ENCODE measurements at places on chromosomes 3 and 15. TPM values are rescaled to one million over a fixed set of nuclear protein-coding genes. Genes with fewer than 3 reads are reported as not detected.
A peak's percentile ranks its signal among the peaks of the same experiment; 100 is the strongest.

GRCh38 chr15:98866511-98866910 is 141.1 kb downstream of the PGPEP1L start:
- DNase-seq: peak; percentile 60

- no peak for DNase-seq
Observed at GRCh38 chr15:96342406-96343112, 12.1 kb downstream of the NR2F2 start.

DNA sequence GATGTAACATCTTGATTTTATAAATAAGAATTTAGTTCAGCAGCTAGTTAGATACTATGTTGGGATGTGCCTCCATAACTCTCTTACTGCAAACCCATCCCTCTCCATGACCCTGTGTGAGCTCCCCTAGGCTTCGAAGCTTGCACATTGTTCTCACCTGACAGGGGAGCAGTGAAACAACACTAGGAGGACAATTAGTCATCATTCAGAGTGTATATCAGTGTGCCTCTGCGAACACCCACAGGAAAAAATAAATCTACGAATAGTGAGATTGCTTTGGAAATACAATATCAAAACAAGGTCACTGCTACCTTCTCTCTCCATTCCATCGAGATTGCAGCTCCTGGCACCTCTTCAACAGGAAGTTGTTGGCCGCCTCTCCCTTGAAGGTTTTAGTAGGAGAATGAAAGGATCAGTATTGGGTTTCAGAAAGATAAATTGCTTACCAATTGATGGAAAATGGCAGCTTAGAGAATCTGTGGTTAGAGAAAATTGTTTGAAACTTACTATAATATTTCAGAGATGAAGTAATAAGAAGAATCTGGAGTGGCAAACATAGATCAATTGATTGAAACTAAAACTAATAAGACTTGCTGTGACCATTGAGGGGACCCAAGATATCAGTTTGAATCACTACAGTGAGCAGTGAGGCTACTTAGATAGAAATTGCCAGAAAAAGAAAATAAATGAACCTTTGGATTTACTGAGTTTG is 103.2 kb downstream of the CHL1 start:
- no peak for DNase-seq

- no peak for DNase-seq
Observed at GRCh38 chr15:57330619-57331340, 45.5 kb upstream of the CGNL1 start.

- no peak for DNase-seq
Observed at GRCh38 chr3:195356151-195357086, 85.5 kb upstream of the XXYLT1 start.

DNA sequence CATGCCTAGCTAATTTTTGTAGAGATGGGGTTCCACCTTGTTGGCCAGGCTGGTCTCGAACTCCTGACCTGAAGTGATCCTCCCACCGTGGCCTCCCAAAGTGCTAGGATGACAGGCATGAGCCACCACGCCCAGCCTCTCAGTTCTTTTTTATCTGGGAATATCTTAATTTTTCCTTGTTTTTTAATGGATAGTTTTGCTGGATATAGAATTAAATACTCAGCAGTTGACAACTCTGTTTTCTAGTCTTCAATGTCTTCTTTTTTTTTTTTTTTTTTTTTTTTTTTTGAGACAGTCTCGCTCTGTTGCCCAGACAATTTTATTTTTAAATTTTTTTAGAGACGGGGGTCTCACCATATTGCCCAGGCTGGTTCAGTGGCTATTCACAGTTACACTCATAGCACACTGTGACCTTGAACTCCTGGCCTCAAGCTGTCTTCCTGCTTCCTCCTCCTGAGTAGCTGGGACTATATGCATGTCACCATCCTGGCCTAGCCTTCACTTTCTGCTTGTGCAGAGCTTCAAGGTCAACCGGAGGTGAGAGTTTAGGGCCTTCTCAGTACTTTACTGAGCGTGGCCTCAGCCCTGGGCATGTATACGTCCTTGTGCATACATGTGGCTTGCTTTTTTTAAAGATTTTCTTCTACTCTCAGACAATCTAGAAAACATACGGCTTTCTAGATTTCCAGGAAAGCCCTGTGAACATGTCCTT is 120.5 kb downstream of the ZNF609 start:
- DNase-seq: no peak

DNA sequence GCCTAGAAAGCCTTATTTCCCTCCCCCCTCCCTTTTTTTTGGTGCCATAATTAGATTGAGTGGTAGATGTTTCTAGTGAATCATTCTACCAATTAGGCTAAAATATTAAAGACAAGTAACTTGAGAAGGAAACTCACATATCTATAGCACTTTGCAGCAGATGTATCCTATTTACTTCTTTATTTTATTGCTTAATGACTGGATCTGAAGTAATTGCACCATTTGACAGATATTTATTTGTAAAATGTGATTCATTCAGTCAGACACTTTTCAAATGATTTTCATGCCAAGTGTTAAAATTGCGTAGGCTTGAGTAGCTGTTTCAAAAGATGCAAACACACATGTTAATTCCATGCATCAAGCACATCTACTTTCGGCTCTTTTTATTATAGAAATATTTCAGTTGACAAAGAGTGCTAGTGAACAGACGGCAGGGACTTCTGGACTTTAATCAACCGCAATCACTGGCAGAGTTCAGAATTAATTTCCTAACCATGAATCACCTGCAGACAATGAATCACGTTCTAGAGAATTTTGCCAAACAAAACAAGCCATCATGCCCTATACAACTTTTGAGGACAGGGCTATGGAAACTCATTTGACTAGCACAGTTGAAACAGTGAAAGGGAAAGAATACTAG is 636.8 kb downstream of the MECOM start:
- DNase-seq: peak; percentile 96

DNA sequence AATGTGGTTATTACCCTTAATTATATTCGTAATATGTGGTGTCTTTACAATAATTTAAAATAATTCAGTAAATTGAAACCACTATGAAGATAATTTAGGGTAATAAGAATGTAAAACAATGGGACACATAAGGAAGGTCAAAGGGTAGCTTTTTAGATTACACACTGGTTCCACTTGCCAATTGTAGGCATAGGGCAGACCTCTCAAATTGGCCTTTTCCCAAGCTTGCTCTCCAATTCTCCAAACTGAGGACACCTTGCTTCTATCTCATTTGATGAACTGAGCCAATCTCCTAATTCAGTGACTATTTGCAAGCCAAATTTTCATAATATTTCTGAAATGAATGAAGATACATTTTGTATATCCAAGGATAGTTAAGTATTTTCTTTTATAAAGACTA is 151.4 kb downstream of the ARPP21 start:
- no peak for DNase-seq

DNA sequence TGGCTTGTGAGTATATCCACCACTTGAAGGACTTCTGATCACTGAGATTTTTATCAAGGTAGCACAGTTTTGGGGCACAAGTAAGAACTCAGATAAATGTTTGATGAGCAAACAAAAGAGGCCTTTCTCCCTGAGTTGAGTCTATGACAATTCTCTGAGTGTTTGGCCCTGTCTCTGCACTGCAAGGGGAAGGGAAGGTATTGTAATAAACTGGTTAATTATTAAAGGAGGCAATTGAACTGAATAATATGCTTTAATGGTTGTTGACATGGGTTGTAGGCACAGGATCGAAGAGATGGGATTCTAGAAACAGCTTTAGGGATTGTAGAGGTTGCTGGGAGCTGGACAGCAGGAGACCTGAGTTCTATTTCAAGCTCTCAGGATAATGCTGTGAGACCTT is 95.0 kb upstream of the MRPL3 start:
- DNase-seq: no peak

GRCh38 chr15:88241461-88241860 is 15.1 kb downstream of the NTRK3 start:
- no peak for DNase-seq

GRCh38 chr3:99843590-99844258 is 26.1 kb downstream of the CMSS1 start:
- no peak for DNase-seq

- no peak for DNase-seq
Observed at GRCh38 chr15:73324496-73325170, 44.1 kb downstream of the HCN4 start.

GRCh38 chr3:13470894-13471574 is 9.1 kb upstream of the HDAC11 start:
- DNase-seq: no peak

DNA sequence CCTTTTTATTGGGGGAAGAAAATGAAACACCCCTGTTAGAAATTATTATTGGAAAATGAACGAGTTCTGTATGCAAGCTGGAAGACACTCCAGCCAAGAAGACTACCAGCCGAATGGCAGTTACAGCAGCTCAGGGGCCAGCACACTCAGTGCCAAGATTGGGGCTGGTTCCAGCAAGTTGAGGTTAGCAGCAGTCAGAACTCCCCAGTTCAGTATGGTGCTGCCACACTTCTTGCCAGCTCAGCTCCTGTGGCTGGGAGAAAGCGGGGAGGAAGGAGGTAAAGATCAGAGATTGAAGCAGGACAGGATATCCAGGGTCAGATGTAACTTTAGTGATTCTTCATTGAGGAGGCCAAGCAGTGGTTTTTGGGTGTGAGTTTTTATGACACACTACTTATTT is 280.2 kb upstream of the NR2E3 start:
- DNase-seq: peak; percentile 3

GRCh38 chr3:2372306-2372705 is 273.6 kb downstream of the CNTN4 start:
- DNase-seq: no peak

DNA sequence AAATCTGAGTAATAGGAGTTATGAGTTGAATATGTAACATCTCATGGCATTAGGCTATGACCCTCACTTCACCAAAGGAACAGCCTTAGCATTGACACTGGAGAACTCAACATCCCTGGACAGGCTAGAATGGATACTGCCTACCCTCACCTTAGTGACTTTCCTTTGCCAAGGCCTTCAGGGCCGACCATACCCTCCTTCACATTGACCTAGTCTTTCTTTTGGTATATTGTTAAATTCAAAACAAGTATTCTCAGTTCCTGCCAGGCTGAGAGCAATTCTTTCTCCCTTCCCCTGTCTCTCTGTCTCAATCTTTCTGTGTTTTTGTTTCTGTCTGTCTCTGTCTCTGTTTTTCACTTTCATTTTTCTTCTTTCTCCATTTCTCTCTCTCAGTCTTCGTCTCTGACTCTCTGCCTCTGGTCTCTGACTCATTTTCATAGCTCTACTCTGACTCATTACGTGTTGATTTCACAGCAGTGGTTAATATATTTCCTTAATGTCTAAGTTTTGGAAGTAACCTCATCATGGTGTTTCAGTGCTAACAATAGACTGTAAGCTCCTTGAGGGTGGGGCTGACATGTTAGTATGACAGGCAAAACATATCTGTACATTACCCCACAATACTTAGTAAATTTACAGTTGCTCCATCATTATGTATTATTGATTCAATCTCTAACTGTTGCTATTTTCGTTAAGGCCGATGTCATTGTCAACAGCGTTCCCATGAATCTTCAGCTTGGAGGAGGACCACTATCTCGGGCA is 32.5 kb downstream of the PARP15 start:
- peak; percentile 70 for DNase-seq

DNA sequence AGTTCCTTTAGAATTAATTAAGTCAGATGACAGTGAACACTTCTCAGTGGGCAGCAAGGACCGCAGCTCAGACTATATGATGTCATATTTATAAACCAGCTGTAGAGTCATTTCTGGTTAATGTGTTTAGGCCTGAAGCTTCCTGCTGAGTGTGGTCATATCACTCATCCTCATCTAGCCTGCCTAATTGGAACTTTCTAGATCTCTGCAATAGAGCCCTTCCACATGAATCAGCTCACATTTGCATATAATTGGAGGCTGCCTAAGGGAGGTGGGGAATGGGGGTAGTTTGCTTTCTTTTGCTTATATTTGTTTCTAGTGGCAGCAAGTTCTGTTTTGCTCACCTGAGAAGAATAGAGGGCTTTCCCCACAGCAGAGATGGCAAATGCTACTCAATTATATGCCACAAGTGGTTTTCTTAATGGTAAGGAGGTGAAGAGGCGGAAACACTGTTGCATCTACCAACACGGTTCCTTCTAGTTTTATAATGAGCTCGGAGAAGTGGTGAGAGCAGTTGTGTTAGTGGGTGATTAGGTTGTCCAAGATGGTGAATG is 148.1 kb downstream of the KLHL25 start:
- DNase-seq: no peak

- no peak for DNase-seq
Observed at GRCh38 chr15:77616072-77616471, 16.6 kb downstream of the LINGO1 start.

The MITF gene
- 16.1 TPM for total RNA-seq

The PRRT3 gene
- 1.3 TPM for total RNA-seq

The COLQ gene
- total RNA-seq: 1.4 TPM

The VEPH1 gene
- total RNA-seq: 2.4 TPM

The ALG1L2 gene
- total RNA-seq: not detected

The CDHR4 gene
- 0.44 TPM for total RNA-seq

The RAB11A gene
- total RNA-seq: 164 TPM

The NTRK3 gene
- not detected for total RNA-seq

The SLC24A5 gene
- not detected for total RNA-seq

The MAGEF1 gene
- 41.2 TPM for total RNA-seq

Measured in MCF 10A (cell line).